GM12865 (cell line): ENCODE measurements at places on chromosomes 13 and 19.

DNA sequence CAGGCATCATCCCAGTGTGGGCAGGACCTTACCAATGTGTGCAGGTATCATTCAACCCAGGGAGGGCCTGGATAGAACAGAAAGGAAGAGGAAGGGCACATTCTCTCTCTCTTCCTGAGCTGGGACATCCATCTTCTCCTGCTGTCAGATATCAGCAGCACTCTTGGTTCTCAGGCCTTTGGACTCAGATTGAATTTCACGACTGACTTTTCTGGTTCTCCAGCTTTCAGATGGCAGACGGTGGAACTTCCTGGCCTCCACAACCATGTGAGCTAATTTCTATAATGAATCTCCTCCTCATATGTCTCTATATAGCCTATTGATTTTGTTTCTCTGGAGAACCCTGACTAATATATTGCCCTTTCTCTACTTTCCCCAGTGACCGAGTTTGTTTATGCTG, 77.3 kb downstream of the OLFM4 start:
- no peak for DNase-seq

DNA sequence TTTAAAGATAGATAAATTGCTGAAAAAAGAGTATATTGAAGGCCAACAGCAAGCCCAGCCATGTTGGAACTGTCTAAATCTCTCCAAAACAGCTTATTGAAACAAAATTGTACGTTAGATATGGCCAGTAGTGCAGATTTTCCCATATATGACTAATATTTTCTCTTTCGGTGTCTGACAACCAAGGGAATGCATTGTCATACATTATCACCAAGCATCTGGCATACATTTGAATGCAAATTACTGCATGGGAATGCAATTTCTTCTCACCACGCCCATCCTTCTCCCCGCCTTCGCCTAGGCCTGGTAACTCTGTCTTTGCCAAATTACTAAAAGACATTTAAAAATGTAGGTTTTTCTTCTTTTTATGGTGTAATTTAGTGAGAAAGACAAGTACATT, 32.5 kb upstream of the IRS2 start:
- no peak for DNase-seq

DNA sequence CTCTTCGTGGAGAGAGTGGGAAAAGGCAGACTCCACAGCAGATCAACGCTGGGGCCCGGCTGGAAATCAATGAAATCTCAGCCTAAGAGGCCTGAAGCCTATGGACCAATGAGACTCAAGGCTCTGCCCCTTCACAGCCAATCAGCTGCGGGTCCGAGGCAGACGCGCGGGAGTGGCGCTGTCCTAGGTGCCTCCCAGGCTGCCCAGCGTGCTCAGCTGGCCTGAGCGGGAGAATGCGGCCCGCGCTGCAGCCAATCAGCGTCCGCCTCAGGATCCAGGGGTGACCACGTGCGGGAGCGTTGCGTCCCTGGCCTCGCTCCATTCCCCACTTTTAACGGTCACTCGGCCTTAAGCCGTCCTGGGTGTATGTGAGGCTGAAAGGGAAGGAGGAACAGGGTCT, at the start of gene ZBTB32:
Gene ZBTB32, plus strand, starts transcription at position 341 of the 400 bp plus-strand sequence. CDS start 10,069 bp downstream, outside the sequence.
- no peak for DNase-seq

- DNase-seq = no peak
These were observed 1.1 kb downstream of the FGF14 start for GRCh38 chr13:102400675-102401145.

- DNase-seq = no peak
These were observed 41.2 kb downstream of the RUBCNL start for GRCh38 chr13:46345866-46346265.

GRCh38 chr13:40428354-40428753, 238.1 kb downstream of the FOXO1 start:
- no peak for DNase-seq

GRCh38 chr19:16473875-16474392, 2.2 kb upstream of the EPS15L1 start:
- DNase-seq = no peak
